Activated CD8-positive, alpha-beta T cell treated with anti-CD3 and anti-CD28 coated beads, Interleukin-2, amount 10 ng/mL, durations not matched to agents 7 days and 5 days (primary cell): ENCODE measurements at places on chromosomes 12 and 14.

DNA sequence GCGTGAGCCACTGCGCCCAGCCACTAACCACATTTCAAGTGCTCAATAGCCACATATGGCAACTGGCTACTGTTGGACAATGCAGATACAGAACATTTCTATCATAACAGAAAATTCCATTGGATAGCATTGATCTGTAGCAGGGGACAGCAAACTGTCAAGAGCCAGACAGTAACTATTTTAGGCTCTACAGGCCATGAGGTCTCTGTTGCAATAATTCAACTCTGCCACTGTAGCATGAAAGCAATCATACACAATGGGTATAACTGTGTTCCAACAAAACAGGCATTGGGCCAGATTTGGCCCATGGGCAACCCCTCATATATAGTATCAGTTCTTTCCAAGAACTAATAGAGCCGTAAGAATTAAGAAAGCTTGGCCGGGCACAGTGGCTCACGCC, 8.0 kb downstream of the CSRNP2 start:
- DNase-seq: no peak

DNA sequence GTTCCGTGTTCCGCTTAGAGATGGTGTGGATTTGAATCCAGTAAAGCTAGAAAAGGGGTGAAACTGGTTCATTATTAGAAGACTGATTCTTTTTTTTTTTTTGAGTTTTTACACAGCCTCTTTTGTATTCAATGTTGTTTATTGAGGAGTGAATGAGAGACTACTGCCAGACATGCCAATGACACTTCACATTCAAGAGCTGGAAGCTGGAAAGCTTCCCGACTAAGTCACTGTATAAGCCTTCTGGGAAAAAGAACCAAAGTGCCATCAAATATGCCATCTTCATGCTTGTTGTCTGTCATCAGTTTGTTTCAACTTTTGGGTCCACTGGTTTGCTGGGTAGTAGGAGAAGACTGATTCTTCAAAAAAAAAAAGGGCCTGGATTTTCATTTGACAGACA, 164.8 kb downstream of the ATP23 start:
- no peak for DNase-seq

- DNase-seq: no peak
These were observed 11.3 kb downstream of the GCN1 start for GRCh38 chr12:120183211-120183631.

GRCh38 chr12:89181271-89181920, 170.9 kb downstream of the DUSP6 start:
- DNase-seq: no peak

DNA sequence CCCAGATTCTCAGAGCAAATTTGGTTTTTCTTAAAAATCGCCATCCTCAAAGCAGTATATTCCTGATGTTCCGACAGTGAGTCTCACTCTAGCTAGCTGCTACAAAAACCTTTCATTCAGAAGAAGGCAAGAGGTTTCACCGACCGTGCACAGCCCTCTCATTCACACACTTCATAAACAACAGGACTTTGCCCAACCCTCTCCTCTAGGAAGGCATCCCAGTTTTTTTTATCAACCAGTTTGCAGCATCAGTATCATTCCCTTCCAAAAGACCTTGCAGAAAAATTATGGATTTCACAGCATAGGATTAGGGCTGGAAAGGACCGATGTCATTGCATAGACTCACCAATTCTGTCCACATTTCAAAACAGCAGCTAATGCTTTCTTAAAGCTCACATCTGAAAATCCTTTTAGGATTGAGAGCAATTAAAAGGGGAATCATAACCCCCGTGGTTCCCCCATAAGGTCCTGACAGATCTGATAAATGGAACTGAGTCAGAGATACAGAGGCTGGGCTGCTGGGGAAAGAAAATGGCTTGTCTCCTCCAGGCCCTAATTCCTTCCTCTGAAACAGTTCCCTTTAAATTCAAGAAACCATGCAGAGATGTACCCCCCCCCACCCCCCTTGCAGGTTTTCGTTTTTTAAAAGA, 597 bp downstream of the SVOP start:
- no peak for DNase-seq

GRCh38 chr12:84619053-84619571, 293.5 kb downstream of the SLC6A15 start:
- DNase-seq: no peak

- DNase-seq: no peak
These were observed 912.9 kb downstream of the DIO2 start for GRCh38 chr14:79298373-79298772.

DNA sequence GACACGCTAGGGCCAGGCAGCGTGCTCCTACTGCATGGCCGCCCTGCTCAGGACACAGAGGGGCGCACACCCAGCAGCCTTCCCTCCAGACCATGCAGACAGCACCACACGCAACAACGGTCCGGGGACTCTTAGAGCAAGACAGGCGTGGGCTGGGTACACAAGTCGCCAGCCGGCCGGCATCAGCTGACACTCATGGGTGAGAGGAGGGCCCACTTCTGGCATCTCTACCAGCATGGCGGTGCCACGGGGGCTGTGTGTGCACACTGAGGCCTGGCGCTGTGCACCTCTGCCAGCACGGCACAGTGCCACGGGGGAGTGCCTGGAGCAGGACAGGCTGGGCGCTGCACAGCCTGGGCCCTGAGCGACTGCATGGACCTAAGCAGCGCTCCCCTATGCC, 6.7 kb upstream of the BTBD6 start:
- DNase-seq: no peak

DNA sequence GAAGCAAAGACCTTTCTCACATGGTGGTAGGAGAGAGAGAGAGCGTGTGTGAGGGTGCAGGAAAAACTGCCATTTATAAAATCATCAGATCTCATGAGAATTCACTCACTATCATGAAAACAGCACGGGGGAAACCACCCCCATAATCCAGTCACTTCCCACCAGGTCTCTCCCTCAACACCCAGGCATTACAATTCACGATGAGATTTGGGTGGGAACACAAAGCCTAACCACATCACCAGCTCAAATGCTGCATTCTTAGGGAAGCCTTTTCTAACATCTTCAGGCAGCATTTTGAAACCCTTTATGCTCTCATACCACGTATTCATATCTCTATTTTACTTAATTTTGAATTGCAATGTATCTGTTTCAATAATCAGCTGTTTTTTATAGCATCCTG, 165.9 kb downstream of the TMTC3 start:
- DNase-seq: no peak

- DNase-seq: no peak
These were observed 148.3 kb downstream of the SAMD4A start for GRCh38 chr14:54715239-54715638.

GRCh38 chr12:118446247-118446646, 69.9 kb downstream of the SUDS3 start:
- no peak for DNase-seq

DNA sequence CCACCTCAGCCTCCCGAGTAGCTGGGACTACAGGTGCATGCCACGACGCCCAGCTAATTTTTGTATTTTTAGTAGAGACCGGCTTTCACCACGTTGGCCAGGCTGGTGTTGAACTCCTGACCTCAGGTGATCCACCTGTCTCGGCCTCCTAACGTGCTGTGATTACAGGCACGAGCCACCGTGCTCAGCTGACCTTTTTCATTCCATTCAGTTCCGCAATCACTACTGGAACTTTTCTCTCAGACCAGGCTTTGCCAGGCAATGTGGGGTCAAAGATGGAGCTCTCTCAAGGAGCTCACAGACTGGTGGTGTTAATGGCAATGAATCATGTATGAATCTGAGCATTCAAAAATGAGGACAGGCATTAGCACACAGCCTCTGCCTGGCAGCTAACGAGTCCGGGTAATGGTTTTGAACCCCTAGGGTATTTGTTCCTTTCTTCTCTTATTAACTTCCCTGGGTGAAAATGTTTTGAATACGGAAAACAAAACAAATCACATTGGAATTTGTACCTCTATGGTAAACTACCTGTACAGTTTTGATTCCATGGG, 9.4 kb upstream of the TCHP start:
- DNase-seq: no peak

GRCh38 chr14:66507181-66507721, 696 bp upstream of the GPHN start:
- no peak for DNase-seq

- DNase-seq: no peak
These were observed 12.3 kb upstream of the SERPINA12 start for GRCh38 chr14:94521375-94522114.

DNA sequence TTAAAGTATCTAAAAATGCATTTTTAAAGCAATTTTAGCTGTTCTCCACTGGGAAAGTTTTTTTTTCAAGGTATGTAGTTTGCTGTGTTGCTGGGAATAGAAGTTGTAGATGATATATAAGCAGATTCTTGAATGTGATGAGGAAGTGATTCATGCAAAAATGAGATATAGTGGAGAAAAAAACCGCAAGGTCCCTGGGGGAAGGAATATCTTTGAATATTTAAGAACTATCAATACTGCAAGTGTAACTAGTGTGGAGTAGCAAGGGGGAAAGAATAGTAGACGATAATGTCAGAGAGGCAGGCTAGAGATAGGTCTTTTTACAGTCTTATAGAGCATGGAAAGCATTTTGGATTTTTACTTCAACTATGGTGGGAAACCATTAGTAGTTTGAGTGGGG, 42.5 kb downstream of the PTCSC3 start:
- no peak for DNase-seq

DNA sequence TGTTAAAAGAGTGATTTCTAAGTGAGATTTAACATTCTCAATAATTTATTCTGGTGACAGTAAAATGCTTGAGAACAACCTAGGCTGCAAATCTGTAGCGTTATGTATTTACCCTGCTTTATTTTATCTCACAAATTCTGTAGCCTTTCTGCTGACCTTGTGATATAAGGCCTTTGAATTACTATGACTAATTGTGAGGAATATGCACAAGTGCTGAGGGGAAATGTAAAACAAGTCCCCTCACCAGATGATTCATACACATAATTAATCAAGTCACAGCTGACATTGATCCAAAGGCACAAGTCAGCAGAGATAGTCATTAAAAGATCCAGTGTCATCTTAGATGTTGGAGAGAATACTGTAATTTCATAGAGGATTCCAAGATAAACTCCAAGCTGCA, 992.7 kb upstream of the USP15 start:
- DNase-seq: no peak

- DNase-seq: no peak
These were observed 22.3 kb downstream of the LGR5 start for GRCh38 chr12:71461787-71462328.

- DNase-seq: no peak
These were observed 21.8 kb upstream of the KRT8 start for GRCh38 chr12:52926596-52927234.

- no peak for DNase-seq
These were observed 65.7 kb downstream of the CDK17 start for GRCh38 chr12:96334502-96334901.

GRCh38 chr14:89833661-89834060, 120.9 kb downstream of the EFCAB11 start:
- no peak for DNase-seq

DNA sequence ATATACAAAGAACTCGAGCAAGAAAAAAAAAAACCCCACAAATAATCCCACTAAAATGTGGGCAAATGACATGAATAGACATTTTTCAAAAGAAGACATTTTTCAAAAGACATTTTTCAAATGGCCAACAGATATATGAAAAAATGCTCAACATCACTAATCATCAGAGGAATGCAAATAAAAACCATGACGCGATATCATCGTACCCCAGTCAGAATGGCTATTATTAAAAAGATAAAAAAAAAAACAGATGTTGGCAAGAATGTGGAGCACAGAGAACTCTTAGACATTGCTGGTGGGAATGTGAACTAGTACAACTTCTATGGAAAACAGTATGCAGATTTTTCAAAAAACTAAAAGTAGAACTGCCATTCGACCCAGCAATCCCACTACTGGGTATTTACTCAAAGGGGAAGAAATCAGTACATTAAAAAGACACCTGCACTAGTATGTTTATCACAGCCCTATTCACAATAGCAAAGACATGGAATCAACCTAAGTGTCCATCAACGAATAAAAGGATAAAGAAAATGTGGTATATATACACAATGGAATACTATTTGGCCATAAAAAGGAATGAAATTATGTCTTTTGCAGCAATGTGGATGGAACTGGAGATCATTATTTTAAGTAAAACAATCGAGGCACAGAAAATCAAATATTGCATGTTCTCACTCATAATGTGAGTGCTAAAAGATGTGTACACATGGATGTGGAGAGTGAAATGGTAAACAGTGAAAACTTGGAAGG, 16.3 kb downstream of the ZBTB39 start:
- no peak for DNase-seq

DNA sequence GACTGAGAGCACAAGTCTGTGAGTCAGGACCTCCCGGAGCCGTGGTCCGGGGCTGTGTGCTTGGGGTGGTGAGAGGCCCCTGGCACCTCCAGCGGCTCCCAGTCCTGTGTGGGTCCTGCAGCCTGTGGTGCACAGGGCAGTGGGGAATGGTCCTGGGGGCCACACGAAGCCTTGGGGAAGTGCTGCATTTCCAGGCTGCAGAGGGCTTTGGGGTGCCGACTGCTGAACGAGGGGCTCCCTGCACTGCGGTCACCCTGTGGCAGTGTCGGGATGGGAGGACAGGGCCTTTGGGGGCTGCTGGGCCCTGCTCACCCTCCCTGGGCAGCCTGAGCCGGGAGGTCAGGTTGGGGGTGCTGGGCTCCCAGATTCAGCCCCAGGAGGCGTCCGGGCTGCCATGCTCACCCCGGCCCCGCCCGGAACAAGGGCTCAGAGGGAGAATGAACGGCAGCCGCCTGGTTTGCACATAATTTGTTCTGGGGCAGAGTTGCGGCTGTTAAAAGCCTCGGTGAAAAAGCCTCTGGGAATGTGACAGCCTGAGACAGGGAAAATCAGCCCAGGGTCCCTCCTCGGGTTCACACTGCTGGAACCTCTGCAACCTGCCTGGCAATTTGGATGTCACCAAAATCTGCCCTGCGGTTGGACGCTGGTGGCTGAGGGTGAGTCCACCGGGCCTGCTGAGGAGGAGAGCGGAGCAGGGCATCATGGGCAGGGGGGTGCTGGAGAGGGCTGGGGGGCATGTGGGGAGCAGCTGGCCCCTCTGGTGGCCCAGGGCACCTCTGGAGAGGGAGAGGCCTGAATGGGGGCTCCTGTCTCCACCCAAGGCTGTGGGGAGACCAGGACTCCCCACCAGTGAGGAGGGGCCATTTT, 109.2 kb downstream of the KIF26A start:
- no peak for DNase-seq

GRCh38 chr12:112243255-112244110, 118.1 kb downstream of the TRAFD1 start:
- DNase-seq: no peak

DNA sequence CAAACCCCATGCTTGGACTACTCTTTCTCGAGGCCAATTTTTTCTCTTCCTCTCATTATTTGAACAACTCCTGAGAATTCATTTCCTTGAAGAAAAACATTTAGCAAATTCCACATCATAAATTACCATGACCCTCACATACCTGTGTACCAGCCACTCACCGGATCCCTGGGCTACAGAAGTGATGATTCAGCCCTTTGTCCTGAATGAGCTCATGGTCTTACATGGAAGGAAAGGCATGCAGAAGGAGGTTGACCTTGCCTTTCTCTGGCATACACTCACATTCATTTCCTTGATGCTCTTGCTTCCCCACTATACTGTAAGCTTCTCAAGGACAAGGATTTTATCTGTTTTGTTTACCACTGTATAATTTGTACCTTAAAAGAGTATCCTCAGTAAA, 191.5 kb downstream of the SLC5A8 start:
- no peak for DNase-seq
